ENCODE measurements at places on chromosomes 13 and 19.

- DNase-seq, result no peak
These were observed 35.0 kb downstream of the AMER2 start for GRCh38 chr13:25136880-25137787.

GRCh38 chr19:46159418-46160232 is 11.6 kb downstream of the IGFL2 start:
- no peak for DNase-seq

GRCh38 chr19:33159893-33160292 is 28.0 kb downstream of the WDR88 start:
- no peak for DNase-seq

GRCh38 chr19:3618144-3618810 is 8.3 kb downstream of the CACTIN start:
- no peak for DNase-seq

DNA sequence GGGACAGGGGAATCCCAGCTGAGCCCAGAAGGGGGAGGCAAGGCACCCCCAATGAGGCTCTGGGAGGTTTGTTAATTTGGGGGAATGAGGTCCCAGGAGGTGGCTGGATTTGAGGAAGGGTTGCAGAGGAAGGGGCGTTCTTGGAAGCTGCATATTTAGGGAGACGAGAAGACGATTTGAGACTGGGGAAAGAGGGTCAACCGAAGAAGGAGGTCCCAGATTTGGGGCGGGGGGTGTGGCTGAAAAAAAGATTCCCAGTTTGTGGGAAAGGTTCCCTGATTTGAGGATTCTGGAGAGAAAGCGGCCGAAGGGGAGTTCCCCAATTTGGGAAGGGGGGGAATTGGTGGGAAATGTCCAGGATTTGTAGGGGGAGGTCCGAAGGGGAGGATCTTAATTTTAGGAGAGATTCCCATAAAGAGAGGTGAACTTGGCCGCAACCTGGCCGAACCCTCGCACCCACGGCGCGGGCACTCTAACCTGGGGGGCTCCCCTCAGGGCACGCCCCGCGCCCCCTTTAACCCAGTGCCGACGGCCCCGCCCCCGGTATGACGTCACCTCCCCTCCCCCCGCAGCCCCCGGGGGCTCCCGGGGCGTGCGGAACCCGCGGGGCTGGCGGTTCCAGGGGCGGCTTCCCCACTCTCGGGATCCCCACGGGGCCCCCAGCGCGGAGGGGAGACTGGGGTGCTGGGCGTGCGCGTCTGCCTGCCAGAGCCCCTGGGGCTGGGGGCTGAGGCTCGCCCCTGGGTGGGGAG is 1.2 kb downstream of the PTPRS start:
- no peak for DNase-seq

GRCh38 chr13:98731925-98732324 is 20.5 kb downstream of the SLC15A1 start:
- no peak for DNase-seq

Data from stimulated activated CD4-positive, alpha-beta T cell treated with anti-CD3 and anti-CD28 coated beads, Interleukin-15, amount 100 ng/mL, for 1 hour (primary cell).